Body of pancreas (tissue), 4 donors: ENCODE measurements at places on chromosomes 11 and 22. TPM values are rescaled to one million over a fixed set of nuclear protein-coding genes. Genes with fewer than 3 reads are reported as not detected.

GRCh38 chr22:41500303-41500702 is 31.4 kb downstream of the ACO2 start:
- no peak for DNase-seq
- peaks cover 3% of the 10 kb centered on the region for H3K36me3 ChIP-seq
- no peak overlapping the region for H3K4me3 ChIP-seq
- H3K4me1 ChIP-seq = no peaks in the 10 kb centered on the region

DNA sequence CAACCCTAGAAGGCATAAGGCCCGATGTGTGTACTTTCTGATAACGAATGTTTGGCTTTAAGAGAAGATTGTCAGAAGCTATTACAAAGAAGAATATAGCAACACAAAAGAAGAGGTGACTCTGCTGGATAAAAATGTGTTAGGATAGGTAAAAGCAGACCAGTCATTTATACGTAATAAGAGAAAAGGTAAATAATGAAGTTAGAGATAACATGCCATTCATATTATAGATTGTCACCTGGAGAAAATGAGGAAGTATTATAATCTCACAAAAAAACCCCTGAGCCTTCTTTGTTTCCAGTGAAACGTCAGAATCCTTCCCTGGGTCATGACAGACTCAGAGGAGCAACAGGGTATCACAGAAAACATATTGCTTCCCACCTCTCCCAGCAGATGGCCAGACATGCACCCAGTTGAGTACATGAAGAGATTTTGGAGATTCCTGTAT is 36.1 kb downstream of the PPFIA1 start:
- no peak for DNase-seq
- H3K4me1 ChIP-seq = no peaks in the 10 kb centered on the region
- H3K4me3 ChIP-seq = no peak overlapping the region

DNA sequence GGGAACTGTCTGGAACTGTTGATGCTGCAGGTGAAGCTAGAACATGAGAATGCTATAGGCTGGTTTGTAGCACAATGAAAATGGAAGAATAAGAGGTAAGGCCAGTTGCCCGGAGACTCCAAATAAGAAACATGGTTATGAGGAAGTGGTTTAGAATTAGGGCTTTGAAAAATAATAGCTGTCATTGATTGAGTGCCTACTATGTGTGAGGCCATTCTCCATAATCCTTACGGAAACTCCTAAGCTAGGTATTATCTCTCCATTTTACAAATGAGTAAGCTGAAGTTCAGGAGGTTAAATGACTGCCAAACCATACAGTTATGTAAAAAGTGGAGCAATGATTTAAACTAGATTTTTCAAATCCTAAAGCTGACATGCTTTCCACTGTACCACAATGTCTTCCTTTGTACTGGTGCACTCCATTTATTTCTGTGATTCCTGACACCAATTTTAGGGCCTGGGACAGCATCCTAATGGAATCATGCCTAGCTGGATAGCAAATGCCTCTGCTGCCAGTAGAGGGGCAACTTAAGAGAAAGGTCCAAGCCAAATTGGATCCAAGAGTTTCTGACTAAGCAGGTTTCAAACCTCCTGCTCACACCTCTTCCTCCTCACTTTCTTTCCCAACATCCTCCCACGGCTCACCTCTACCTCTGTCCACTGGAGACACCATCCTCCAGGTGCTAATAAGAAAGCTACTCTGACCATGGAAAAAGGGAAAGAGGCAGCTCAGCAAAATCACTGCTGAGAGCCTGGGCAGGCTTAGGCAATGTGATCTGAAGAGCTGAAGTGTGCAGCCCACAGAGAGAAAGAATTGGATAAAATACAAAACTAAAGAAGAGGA is 46.9 kb upstream of the PICALM start:
- H3K36me3 ChIP-seq = no peaks in the 10 kb centered on the region
- no peaks in the 10 kb centered on the region for H3K27me3 ChIP-seq
- H3K4me3 ChIP-seq = no peak overlapping the region
- H3K4me1 ChIP-seq = peaks cover 14% of the 10 kb centered on the region
- H3K27ac ChIP-seq = no peak overlapping the region

DNA sequence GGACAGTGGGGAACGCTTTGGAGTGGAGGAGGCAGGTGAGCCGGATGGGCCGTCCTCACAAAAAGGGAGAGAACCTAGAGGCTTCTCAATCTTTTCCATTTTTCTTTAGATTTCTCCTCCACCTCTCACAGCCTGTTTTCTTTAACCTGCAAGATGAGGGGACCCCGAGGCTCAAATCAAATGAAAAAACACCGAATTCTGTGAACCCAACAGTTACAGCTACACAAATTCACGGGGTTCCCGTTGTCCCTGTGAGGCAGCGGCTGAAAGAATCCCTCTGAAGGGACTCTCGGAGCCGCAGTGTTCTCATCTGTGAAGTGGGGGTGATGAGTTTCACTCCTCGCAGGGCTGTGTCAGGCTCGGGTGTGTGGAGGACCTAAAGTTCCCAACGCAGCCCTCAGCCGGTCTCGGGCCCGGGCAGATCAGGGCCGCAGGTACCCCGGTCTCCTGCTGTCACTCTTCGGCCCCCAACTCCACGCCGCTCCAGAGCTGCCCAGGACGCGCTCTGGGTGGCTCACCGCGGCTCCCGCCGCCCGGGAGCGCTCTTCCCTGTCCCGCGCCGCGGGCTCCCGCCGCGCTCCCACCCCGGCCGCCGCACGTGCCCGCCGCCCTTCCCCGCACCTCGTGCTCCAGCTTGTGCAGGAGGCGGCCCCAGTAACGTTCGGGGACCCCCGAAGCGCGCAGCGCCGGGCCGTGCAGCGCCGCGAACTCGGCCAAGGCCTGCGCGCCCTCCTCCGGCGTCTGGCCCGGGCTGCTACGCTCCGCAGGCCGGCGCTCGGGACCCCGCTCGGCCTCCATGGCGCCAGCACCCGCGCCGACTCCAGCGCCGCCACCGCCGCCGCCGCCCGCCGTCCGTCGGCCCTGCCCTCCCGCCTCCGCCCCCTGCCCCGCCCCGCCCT is at the start of gene TTLL12:
TSS of gene TTLL12 (minus strand) at position 863 of the 899 bp plus-strand sequence. CDS start at position 798, 65 bp downstream.
- H3K27me3 ChIP-seq = no peaks in the 10 kb centered on the region
- H3K27ac ChIP-seq = peak within 1 kb of the TSS; percentile 81
- peaks cover 13% of the 10 kb centered on the region for H3K4me1 ChIP-seq
- no peaks in the 10 kb centered on the region for H3K36me3 ChIP-seq
- DNase-seq = peak; percentile 58

GRCh38 chr11:9112075-9112474 is 20.7 kb upstream of the SCUBE2 start:
- H3K36me3 ChIP-seq = no peaks in the 10 kb centered on the region
- no peaks in the 10 kb centered on the region for H3K27me3 ChIP-seq
- peaks cover 14% of the 10 kb centered on the region for H3K4me1 ChIP-seq
- H3K4me3 ChIP-seq = no peak overlapping the region
- no peak overlapping the region for H3K27ac ChIP-seq

Gene BUD13
- 15.8 TPM for total RNA-seq
